ENCODE measurements at places on chromosomes 13 and 19. TPM values are rescaled to one million over a fixed set of nuclear protein-coding genes. Genes with fewer than 3 reads are reported as not detected.

DNA sequence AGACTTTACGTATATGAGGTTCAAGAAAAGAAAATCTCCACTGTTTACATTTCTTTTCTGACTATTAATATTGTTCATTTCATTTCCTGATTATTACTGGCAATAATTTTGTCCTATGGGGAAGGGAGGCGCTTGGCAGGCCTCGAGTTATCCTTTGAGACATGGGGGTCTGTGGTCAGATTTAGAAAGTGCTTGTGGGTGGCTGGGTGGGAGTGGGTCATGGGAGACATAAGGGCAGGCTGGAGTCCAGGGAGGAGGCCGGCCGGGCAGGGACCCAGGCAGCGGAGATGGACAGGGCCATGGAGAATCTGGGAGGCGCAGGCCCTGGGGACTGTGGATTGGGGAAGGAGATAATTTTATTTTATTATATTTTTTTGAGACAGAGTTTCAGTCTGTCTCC is 40.1 kb downstream of the LTBP4 start:
- no peak for DNase-seq

GRCh38 chr19:7941895-7942596 is 1.4 kb downstream of the TIMM44 start:
- DNase-seq, result no peak

DNA sequence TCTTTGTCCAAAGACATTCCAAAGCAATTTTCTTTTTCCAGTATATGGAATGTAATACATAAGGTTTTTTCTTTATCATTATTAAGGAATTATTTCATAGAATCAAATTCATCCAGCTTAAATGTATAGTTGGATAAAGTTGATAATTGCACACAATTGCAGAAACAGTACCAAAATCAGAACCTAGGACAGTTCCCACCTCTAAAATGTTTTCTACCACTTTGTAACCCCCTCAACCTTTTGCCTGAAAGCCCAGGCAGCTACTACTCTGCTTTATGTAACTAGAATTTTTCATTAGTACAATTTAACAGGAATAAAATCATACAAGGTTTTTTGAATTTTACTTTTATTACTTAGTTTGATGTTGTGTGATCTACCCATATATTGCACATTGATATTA is 98.0 kb downstream of the PRR20E start:
- no peak for DNase-seq

DNA sequence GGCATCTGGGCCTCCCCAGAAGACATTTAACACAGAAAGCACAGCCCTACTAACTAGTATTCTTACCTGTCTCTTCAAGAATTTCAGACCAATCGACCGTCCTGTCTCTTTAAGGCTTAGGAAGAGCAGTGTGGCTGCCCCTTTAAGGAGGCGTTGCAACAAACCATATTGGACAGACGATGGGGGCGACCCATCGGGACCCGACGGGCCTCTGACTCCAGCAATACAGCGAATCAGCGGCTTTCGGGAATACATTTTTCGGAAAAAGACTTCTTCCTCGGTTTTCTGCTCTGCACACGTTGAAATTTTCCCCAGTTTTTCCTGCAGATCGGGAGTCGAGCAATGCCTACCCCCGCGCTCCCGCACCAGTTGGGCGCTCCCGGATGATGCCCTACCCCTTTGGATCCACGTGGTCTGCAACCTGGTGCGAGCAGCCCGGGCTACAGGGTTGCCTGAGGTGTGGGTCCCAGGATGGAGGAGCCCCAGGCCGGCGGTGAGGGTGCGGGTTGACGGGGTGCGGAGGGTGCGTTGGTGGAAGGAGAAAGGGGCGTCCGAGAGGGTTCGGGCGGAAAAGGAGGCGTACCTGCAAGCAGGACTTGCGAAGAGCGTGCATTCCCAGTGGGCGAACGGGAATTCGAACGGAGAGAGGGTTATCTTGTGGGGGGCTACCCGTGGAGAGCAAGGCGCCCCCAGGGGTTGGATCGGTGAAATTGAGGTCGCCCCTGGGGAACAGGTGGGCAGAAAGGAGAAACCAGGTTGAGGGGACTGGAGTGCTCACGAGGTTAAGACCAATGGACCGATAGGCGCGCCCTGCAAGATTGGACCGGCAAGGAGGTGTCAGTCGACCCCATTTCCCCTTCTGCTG is at the start of gene POLR1G:
POLR1G (plus strand) TSS at position 419 of the 865 bp plus-strand sequence; CDS start at position 472, 53 bp downstream.
- peak; percentile 98 for DNase-seq

DNA sequence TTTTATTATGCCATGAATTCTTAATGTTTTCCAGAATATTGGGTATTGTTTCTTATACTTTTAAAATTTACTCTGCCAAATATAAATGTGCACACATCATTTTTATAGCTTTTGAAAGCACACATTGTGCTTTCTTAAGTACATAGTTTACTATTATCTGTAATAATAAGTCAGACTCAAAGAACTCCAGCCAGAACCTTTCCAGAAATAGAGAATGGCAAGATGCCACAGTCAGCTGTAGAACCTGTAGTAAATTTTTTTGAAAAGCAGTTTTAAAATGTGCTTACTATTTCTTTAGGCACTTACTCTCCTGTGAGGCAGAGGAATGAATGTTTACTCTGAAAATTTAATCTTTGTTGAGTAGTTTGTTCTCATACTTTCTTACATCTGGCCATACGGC is 1287.1 kb downstream of the PCDH9 start:
- no peak for DNase-seq

- no peak for DNase-seq
Observed at GRCh38 chr13:76982061-76982460, 9.8 kb upstream of the CLN5 start.

- no peak for DNase-seq
Observed at GRCh38 chr13:74003374-74003773, 130.8 kb downstream of the KLF12 start.

- no peak for DNase-seq
Observed at GRCh38 chr19:4380254-4380727, 20.1 kb downstream of the SH3GL1 start.

DNA sequence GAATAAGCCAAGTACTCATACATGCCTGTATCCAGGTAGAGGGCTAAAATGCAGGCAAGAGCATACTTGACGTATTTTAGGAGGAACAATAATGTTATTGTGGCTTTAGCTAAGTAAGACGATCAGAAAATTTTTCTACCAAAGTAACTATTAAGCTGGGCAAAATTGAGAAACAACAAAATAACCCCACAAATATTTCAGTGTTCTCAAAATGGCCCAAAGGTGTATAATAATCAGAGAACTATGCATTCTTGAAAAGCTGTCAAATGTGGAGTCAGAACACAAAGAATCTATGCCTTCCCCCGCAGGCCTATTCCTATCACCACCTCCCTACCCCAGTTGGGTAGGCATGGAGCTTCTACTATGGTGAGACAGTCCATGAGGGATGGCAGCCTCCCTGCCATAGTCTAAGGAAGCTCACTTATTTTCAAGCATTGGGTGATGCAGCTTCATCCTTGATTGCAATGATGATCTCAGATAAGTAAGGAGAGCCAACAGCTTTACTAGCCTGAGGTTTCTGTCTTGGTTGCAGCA is 1132.5 kb upstream of the SPRY2 start:
- no peak for DNase-seq

GRCh38 chr19:1025960-1026782 is at the start of gene CNN2:
Gene CNN2, plus strand, starts transcription at chr19:1026608. Its CDS starts 54 bp downstream, at chr19:1026662.
- peak; percentile 63 for DNase-seq

DNA sequence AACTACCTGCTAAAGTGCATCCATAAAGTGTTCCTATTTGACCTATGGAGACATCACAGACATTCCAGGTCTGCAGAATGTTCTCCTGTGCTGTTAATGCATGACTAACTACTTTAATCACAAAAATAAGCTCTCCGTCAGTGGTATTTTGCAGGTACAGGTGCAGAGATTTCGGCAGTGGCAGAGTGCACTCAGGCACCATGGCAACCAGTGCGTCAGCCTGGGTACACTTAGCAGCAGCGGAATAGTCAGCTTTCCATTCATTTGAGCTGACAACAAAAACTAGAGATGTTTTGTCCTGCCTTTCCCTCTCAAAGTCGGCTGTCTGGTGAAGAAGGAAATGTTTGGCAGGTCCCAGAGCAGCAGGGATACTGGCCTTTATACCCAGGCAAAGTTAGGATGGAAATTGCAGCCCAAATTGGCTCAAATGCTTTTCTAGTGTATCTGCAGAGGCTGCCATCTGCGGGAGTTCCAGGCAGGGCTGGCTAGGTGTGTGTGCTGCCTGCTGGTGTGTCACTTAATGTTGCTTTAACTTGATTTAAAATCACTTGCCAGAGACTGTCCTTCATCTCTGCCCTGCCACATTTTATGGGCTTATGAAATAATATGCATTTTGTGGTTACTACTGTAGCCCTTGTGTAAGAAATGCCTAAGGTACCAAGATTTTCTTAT is 195.8 kb downstream of the RAP2A start:
- no peak for DNase-seq

DNA sequence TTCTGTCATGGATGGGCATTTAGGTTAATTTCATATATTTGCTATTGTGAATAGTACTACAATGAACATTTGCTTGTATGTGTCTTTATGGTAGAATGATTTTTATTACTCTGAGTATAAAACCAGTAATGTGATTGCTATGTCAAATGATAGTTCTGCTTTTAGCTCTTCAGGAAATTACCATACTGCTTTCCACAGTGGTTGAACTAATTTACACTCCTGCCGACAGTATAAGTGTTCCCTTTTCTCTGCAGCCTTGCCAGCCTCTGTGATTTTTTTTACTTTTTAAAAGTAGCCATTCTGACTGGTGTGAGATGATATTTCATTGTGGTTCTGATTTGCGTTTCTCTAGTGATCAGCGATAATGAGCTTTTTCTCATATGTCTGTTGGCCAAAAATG is 6.5 kb downstream of the SIGLEC7 start:
- DNase-seq, result no peak

GRCh38 chr13:71621174-71622124 is 245.6 kb downstream of the DACH1 start:
- no peak for DNase-seq

DNA sequence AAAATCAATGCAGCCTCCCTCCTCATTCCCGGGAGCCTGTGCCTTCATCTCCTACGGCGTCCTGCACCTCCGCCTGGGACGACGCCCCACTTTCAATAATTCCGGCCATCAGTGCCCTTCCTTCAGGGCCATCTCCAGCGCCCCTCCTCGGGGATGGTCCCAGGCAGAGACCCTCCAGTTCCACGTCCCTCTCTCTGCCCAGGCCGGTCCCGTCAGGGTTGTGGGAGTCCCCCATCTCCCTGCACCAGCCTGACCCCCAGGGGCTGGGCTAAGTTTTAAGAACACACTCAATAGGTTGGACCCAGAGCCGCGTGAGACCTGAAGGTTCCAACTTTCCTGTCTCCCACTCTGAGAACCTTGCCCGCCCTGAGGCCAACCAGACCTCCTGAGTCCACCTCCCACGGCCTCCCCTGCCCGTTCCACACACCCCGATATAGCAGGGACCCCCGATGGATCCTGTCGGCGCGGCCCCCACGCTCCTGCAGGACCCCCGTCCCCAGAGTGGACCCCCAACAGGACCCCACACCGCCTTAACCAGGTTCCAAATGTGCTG is 646 bp downstream of the TMEM161A start:
- no peak for DNase-seq

- DNase-seq, result no peak
Observed at GRCh38 chr13:20195801-20196200, 3.1 kb upstream of the GJB2 start.

DNA sequence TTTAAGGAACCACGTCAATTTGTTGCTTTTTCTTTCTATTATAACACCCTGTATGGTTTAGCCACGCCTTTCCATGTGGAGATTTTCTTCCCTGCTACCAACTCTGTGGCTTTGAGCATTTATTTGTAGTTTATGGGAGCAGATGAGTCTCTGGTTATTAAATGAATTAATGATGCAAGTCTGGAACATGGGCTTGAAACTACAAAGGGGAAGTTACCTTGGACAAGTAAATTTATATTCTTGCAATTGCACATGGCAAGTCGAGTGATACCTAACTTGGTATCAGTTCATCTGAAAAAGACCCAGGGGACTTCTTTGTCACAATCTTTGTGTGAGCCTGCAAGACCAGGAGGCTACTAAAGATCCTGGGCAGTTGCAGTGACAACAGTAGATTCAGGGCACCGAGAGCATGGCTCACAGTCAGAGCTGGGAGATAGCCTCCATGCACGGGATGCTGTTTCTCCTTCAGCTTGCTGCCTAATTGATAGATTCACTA is 24.4 kb downstream of the B3GLCT start:
- DNase-seq, result no peak

GRCh38 chr13:34412817-34413375 is 529.2 kb upstream of the NBEA start:
- no peak for DNase-seq

- no peak for DNase-seq
Observed at GRCh38 chr13:98999639-98999952, 21.7 kb upstream of the DOCK9 start.

GRCh38 chr13:20397896-20398295 is 127.8 kb downstream of the CRYL1 start:
- no peak for DNase-seq

DNA sequence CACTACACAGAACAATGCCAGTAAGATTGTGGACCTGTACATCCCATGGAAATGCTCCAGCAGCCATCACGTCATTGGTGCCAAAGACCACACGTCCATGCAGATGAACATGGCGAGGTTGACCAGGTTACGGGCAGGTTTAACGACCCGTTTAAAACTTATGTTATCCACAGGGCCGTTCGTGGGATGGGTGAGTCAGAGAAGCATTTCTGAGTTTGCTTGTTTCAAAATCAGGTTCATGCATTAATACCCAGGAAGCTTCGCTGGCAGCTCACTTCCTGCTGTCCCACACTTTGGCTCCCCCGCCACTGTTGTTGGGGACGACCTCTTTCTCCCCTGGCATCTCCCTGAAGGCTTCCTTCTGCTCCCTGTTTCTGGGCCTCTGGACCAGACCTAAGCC is 194.1 kb downstream of the USP12 start:
- DNase-seq, result peak; percentile 67

- DNase-seq, result no peak
Observed at GRCh38 chr13:106915146-106915545, 347.2 kb upstream of the ARGLU1 start.

The ZNF491 gene
- total RNA-seq, result 0.41 TPM

The PSG1 gene
- not detected for total RNA-seq

The ZNF253 gene
- total RNA-seq, result 3.5 TPM

The PLK5 gene
- total RNA-seq, result not detected

The ZNF888 gene
- 2.8 TPM for total RNA-seq

The ZNF708 gene
- 1.6 TPM for total RNA-seq

The OR10H5 gene
- not detected for total RNA-seq

The FKBP8 gene
- 418 TPM for total RNA-seq
